NCI-H146 (cell line): ENCODE measurements at places on chromosomes 4 and X.

- DNase-seq: no peak
These were observed 240.0 kb downstream of the GPC3 start for GRCh38 chrX:133745349-133745748.

GRCh38 chrX:9681011-9681410 is 84.6 kb downstream of the GPR143 start:
- DNase-seq: no peak

GRCh38 chr4:69888336-69888735 is 28.4 kb upstream of the SULT1E1 start:
- no peak for DNase-seq

DNA sequence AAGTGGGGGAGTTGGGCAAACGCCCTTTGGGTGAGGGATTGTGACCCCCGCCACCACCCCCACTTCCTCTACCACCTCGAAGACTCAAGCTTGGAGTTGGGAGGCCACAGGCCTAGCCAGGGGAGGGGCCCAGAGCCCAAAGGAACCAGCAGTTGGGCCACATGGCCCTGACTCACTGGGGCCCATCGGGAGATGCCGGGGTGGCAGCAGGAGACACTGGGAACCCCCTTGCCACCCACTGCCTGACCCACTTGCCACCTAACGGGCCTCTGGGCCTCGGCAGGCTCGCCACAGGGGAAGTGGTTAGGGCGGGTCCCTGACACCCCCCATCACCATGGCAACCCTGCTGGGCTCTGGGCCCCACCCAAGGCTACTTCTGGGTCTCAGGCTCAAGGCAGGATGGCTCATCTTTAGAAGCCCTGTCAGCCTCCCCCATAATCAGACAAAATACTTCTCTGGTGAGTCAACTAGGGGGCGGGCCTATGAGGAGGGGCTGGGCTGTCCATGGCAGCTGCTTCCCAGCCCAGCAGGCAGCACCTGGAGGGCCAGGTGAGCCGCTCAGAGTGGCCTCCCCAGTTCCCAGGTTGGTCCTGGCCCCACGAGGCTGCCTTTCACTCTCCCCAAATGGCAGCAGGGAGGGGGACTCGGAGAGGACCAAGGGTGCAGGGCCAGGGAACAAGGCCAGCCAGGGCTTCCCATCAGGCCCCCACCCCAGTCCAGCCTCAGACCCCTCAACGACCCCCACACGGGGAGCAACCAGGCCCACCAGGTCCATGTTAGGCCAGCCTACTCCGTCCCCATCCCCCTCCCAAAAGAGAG is 5.6 kb downstream of the FLNA start:
- peak; percentile 77 for DNase-seq

DNA sequence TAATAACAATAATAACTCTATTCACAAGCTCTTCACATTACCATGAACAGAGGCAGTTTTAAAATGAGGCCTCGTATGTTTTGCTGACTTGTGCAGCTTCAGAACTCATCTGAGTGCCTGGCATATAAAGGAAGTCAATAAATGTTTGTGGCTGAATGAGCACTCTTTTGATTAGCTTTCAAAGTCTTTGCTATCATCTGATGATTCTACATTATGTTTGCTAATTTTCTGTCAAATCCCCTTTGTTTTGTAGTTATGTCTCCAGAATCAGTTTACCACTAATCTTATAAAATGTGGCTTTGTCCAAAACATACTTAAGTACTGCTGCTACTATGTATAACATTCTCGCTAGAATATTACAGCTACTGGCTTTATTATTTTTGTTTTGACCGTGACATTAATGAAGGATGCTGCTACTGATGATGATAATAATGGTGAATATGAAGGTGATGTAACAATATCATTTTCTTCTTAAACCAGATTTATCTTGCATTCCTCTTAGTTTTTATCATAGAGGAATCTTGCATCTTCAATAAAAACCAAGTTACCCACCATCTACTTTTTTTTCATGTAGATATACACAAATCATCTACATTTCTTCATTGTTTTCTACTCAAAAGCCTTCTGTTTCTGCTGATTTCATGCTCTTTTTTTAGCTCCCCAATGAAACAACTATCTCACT is 384.5 kb downstream of the NAF1 start:
- no peak for DNase-seq

GRCh38 chr4:110854021-110854678 is 231.3 kb upstream of the PITX2 start:
- no peak for DNase-seq

- no peak for DNase-seq
These were observed 450.3 kb upstream of the PCDH7 start for GRCh38 chr4:30269850-30270249.

DNA sequence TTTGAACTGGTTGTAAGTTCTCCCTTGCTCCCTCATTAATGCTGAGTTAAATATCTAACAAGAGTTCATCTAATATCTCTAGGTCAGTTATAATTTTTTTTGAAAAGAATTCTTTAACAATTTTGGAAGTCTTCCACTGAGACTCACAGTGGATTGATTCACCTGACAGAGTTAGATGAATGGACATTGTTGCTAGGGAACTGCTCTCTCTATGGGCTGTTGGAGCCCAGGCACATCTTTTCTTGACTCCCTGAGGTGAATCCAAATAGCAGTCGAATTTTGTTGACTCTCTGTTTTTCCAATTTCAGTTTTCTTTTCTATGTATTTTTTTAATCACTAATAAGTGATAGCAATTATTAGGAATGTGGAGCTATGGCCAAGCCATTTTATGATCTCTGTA is 996.1 kb upstream of the PABPC4L start:
- no peak for DNase-seq

GRCh38 chr4:143404555-143404954 is 67.9 kb downstream of the GAB1 start:
- DNase-seq: no peak

- no peak for DNase-seq
These were observed 175.9 kb downstream of the AFAP1 start for GRCh38 chr4:7763788-7764187.

DNA sequence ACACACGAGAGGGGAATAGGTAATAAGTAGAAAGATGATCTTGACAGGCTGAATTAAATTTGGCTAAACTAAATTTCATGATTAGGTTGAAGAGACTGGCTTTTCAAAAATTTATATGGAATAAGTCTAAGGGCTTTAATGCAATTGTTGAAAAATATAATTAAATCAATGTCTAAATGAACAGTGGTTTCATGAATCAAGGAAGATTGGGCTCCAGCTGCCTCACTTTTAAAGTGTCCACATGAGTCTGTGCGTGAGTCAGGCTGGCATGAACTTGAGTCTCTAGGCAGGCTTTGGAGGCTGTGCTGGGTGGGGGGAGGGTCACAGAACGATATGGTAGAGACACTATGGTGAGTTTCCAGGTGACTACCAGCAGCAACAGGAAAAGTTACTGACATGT is 111.9 kb downstream of the SORBS2 start:
- no peak for DNase-seq

GRCh38 chr4:15786743-15787142 is 8.6 kb downstream of the CD38 start:
- DNase-seq: no peak

DNA sequence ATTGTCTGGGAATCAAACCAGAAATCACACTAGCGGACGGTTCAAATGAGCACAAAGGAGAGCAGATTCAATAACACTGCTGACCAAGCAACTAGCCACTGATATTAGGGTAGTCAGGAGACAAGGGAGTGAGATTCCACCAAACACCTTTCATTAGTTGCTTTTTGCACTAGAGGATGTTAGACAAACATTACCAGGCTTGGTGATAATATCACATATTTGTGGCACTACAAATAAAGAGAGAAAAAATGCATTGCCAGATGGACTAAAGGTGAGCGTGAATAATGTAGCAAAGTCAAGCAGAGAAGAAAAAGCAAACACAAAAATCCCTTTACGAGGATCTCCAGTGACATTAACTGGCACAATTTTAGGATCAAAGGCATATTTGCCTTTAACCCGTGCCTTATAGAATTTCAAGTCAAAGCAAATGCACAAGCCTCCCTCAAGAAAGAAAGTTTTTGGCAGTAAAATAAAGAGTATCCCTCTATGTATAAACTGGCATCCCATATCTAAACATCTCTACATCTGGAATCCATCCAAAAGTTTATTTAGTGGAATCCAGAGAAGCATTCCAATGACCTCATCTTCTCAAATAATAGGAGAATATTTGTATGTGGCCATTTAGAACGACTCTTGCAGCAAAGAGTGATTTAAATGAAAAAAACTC is 290.9 kb downstream of the KCTD8 start:
- no peak for DNase-seq

- no peak for DNase-seq
These were observed 587.1 kb upstream of the CPEB2 start for GRCh38 chr4:14415146-14415545.

DNA sequence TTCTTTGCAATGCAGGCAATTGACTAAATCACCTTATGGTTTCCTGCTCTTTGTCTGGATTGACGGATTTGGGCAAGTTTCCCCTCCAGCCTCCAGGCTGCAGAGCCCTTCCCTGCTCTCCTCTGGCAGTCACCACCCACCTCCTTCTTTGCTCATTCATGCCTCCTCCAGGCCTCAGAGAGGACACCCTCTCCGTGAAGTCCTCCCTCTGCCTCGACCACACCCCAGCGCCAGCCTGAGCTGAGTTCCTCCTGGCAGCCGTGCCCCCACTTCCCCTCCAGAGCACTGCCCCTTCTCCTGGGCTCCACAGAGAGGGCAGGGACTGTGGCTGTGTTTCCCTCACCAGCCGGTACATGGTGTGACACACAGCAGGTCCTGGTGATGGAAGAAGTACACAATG is 53.7 kb downstream of the DCTD start:
- peak; percentile 41 for DNase-seq

DNA sequence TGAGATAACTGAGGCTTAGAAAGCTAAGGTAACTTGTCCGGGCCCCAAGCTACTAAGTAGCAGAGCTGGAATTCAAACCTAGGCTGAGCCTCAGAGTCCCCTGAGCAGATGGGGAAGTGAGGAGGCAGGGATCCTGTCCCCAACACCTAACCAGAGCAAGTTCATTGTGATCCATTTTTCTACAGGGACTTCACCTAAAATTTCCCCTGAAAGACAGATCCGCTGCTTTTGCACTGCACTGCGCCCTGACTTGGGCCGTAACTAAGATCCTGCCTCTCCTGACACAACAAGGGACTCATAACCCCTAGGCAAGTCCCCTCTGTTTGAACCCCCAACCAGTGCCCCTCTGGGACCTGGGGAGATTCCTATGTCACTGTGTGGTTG is 25.6 kb upstream of the MTM1 start:
- DNase-seq: no peak

DNA sequence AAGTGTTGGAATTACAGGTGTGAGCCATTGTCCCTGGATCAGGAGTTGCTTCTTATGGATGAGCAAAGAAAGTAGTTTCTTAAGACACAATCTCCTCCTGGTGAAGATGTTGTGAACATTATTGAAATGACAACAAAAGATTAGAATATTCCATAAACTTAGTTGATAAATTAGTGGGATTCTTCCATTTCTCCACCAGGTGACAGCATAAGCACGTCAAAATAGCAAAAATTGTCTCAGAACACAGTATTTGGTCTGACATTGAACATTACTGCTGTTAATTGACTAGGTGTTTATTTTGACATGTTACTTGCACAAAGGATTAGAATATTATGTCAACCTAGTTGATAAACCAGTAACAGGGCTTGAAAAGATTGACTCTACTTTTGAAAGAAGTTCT is 21.6 kb downstream of the CLDN34 start:
- peak; percentile 3 for DNase-seq

- DNase-seq: peak; percentile 73
These were observed 702.5 kb downstream of the ARAP2 start for GRCh38 chr4:35541888-35542213.

- peak; percentile 89 for DNase-seq
These were observed 4.1 kb upstream of the CD99L2 start for GRCh38 chrX:150902434-150903109.

- peak; percentile 15 for DNase-seq
These were observed 72.2 kb upstream of the PPP3CA start for GRCh38 chr4:101419336-101420135.

DNA sequence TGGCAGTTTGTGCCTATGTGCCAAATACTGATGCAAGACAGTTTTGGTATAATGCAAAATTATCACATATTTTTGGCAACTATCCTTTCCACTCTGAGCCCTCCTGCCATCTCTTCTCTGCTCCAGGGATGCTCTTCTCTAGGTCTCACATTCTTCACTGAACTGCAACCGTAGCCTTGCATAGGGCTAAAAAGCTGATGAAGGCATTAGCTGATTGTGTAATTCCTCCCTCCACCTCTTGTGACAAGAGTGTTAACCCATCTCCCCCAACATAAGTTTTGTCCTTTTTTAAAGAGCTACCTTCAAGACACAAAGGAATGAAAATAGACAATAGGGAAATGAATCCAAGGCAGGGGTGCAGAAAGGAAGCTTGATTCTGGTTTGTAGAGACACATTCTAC is 33.1 kb upstream of the ANK2 start:
- no peak for DNase-seq

GRCh38 chr4:82957045-82957444 is 53.6 kb downstream of the LIN54 start:
- DNase-seq: no peak

- no peak for DNase-seq
These were observed 45.2 kb upstream of the ELF2 start for GRCh38 chr4:139222215-139222614.

DNA sequence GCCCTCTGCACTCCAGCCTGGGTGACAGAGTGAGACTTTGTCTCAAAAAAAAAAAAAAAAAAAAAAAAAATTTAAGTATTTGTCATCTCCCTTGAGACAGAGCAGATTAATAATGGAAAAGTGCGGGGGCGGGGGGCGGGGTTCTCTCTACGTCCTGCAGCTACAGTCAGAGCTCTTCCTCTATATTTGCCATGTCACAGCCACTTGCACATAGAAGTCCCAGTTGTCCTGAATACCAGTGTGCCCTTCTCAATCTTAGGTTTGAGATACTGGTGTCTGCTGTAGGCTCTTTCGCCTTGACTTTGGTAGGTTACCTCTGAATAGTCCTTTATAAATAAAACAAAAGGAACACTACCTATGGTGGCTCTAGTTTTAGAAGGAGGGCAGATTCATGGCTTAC is 237.8 kb upstream of the PGRMC2 start:
- no peak for DNase-seq

- no peak for DNase-seq
These were observed 189.6 kb downstream of the BCOR start for GRCh38 chrX:39907964-39908661.

DNA sequence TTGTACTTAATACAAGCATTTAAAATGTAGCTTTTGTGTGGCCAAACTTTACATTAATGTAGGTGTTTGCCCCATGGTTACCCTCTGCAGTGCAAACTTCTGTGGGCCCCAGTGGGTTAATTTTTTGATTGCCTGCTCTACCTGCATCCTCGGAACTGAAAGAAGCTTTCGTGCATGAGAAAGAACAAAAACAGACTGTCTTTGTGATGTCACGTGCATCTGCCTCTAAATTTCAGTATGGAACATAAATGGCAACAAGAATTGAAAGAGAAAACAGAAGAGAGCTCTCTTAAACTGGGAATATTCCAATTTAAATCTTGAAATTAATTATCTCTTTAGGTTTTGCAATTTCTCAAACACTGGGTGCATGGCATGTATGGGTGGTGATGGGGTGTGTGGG is 182.4 kb upstream of the LCORL start:
- DNase-seq: no peak

GRCh38 chr4:20520901-20521300 is 179.4 kb upstream of the PACRGL start:
- DNase-seq: no peak
